ENCODE measurements at places on chromosomes 2 and 18. TPM values are rescaled to one million over a fixed set of nuclear protein-coding genes. Genes with fewer than 3 reads are reported as not detected.

GRCh38 chr2:9217838-9218770 lies 11.5 kb downstream of the ASAP2 start:
- H3K27me3 ChIP-seq: no peaks in the 10 kb centered on the region
- H3K36me3 ChIP-seq: peaks cover 18% of the 10 kb centered on the region
- H3K4me1 ChIP-seq: peaks cover 7% of the 10 kb centered on the region
- DNase-seq: peak; percentile 63
- no peak overlapping the region for H3K27ac ChIP-seq

- no peak overlapping the region for H3K27ac ChIP-seq
- DNase-seq: no peak
- H3K4me3 ChIP-seq: no peak overlapping the region
- no peaks in the 10 kb centered on the region for H3K27me3 ChIP-seq
- no peaks in the 10 kb centered on the region for H3K36me3 ChIP-seq
Observed at GRCh38 chr18:55457028-55457427, 131.0 kb downstream of the TCF4 start.

The MOGAT1 gene
- not detected for total RNA-seq

The ASNSD1 gene
- total RNA-seq: 48.5 TPM

The ANKRD30B gene
- total RNA-seq: not detected

The YIPF4 gene
- total RNA-seq: 26.2 TPM

GRCh38 chr2:68291314-68291713 lies 28.4 kb downstream of the CNRIP1 start:
- no peak overlapping the region for H3K27ac ChIP-seq
- no peak for DNase-seq
- H3K4me1 ChIP-seq: no peaks in the 10 kb centered on the region

GRCh38 chr2:186980787-186981550 lies 132.0 kb upstream of the ZSWIM2 start:
- no peaks in the 10 kb centered on the region for H3K27me3 ChIP-seq
- no peak for DNase-seq
- no peak overlapping the region for H3K27ac ChIP-seq
- H3K4me3 ChIP-seq: no peak overlapping the region

The CCDC74B gene
- 6.7 TPM for total RNA-seq

GRCh38 chr2:105741174-105741573 lies 3.5 kb upstream of the NCK2 start:
- H3K36me3 ChIP-seq: no peaks in the 10 kb centered on the region
- H3K27me3 ChIP-seq: no peaks in the 10 kb centered on the region
- no peak overlapping the region for H3K4me3 ChIP-seq
- no peak overlapping the region for H3K27ac ChIP-seq
- peaks cover 6% of the 10 kb centered on the region for H3K4me1 ChIP-seq

DNA sequence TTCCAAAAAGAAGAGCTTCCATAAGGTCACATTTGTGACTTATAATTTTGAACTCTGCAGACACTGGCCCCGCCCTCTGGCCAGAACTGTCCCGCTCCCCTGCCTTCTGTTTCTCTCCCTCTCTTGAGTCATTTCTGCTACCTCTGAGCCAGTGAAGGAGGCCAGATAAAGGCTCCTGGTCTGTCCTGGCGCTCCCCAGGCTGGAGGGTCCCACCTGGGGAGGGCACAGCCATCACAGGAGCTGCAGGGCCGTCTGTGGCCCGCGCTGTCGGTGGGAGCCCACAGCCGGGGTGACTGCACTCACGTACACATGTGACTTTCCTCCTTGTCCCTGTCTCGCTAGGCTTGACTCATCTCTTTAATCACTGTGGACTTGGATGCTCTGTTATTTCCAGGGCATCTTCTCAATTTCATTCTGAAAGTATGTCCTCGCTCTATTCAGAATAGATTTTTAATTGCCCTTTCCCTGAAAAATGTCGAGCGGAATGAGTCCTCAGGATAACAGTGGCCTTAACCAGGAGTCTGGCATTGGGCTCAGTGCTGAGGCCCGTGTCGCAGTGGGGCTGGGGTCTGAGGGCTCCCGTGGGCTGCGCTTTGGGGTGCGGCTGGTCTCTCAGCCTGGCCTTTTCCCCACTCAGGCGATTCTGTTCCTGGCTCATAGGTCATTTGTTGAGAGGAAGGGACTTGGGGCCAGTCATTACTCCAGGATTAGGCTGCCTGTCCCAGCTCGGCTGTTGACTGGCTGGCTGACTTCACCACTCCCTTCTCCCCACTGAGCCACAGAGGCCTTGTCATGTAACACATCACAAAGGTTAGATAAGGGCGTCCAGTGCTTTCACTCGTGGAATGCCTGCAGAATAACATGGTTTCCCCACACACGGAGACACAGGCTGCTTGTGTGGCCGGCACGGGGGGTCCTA lies 34.5 kb downstream of the KLHL29 start:
- H3K27ac ChIP-seq: no peak overlapping the region
- no peak overlapping the region for H3K4me3 ChIP-seq
- H3K27me3 ChIP-seq: no peaks in the 10 kb centered on the region
- no peak for DNase-seq
- H3K4me1 ChIP-seq: no peaks in the 10 kb centered on the region

- no peak overlapping the region for H3K4me3 ChIP-seq
- H3K4me1 ChIP-seq: no peaks in the 10 kb centered on the region
- H3K27ac ChIP-seq: no peak overlapping the region
- no peak for DNase-seq
Observed at GRCh38 chr18:77031662-77032061, 100.9 kb downstream of the MBP start.

- no peaks in the 10 kb centered on the region for H3K36me3 ChIP-seq
- H3K27me3 ChIP-seq: no peaks in the 10 kb centered on the region
- DNase-seq: no peak
- H3K4me3 ChIP-seq: no peak overlapping the region
- no peak overlapping the region for H3K27ac ChIP-seq
- no peaks in the 10 kb centered on the region for H3K4me1 ChIP-seq
Observed at GRCh38 chr2:67075530-67076238, 321.4 kb upstream of the ETAA1 start.

Measured in H9 (cell line).